Stimulated activated CD8-positive, alpha-beta memory T cell treated with anti-CD3 and anti-CD28 coated beads, Interleukin-4, amount 100 ng/mL, for 48 hours (primary cell): ENCODE measurements at places on chromosomes 13 and 19.
A peak's percentile ranks its signal among the peaks of the same experiment; 100 is the strongest.

- DNase-seq: no peak
These were observed 89.2 kb downstream of the CACNA1A start for GRCh38 chr19:13417054-13417453.

GRCh38 chr19:16435999-16436650, 35.6 kb downstream of the EPS15L1 start:
- DNase-seq: no peak

- DNase-seq: no peak
These were observed 5.0 kb downstream of the RNF113B start for GRCh38 chr13:98171900-98172589.

GRCh38 chr13:111629926-111630325, 309.5 kb downstream of the TEX29 start:
- DNase-seq: no peak

DNA sequence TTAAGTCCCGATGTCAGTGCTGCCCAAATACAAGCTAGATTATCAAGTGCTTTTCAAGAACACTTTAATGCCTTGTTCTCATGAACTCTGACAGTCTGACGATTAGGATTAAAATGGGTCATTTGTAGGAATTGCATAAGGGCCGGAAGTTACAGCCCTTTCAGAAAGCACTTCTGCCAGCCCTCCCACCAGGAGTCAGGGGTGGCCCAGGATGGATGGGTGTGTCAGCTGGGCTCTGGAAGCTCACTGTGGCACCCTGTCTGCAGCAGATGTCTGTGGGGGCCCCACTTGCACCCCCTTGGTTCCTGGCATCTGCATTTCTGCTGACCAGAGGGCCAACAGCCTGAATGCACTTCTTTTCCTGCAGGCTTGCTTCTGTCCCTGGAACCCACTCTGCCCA, 712.7 kb downstream of the UQCRFS1 start:
- no peak for DNase-seq

- no peak for DNase-seq
These were observed 63.9 kb downstream of the CEBPG start for GRCh38 chr19:33437393-33437820.

DNA sequence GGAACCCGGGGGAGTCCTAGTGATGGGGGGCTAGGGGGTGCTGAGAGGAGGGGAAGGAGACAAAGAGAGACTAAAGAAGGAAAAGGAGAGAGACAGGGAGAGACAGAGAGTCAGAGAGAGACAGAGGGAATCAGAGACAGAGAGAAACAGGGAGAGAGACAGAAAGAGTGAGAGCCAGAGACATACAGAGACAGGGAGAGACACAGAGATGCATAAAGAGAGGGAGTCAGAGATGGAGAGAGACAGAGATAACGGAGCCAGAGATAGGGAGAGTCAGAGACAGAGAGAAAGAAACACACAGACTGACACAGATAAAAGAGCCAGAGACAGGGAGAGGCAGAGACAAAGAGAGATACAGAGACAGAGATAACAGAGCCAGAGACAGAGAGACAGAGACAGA, 1.5 kb upstream of the TNFSF9 start:
- DNase-seq: no peak

GRCh38 chr13:60032851-60033250, 130.9 kb downstream of the DIAPH3 start:
- DNase-seq: no peak

DNA sequence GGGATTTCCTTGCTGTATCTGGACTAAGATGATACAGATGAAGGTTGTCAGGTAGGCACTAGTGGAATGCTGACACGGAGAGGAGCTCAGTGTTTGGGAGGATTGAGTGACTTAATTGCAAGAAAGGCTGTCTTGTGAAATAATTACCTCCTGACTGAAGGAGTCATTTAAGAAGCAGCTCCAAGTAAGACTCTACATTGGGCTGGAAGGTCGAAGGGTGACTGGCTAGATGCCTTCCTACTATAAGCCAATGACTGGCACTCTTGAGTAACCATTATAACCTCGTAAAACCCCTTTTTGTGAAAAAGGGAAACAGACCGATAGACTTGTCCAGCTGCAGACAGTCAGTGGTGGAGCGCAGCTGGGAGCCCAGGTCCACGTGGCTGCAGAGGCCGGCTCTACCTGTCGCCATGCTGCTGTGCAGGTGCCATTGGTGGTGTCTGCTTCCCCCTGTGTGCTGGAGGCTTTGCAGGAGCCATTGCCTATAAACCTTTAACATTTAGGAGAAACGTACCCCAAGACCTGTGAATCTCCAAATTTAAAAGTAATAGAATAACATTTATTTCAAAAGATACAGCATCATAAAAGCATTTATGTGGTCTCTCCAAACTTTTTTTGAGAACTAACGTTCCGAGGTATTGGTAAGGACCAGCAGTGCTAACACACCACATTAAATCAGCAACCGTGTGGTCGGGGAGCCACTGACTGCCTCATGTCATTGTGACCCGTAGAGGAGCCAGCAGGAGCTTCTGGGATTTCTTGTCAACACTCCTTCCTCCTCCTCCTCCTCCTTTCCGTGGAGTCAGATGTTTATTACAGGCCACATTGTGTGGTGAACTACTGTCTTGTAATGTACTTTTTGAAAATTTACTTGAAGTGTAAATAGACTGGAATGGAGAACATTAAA, 80.4 kb upstream of the TEX29 start:
- no peak for DNase-seq

DNA sequence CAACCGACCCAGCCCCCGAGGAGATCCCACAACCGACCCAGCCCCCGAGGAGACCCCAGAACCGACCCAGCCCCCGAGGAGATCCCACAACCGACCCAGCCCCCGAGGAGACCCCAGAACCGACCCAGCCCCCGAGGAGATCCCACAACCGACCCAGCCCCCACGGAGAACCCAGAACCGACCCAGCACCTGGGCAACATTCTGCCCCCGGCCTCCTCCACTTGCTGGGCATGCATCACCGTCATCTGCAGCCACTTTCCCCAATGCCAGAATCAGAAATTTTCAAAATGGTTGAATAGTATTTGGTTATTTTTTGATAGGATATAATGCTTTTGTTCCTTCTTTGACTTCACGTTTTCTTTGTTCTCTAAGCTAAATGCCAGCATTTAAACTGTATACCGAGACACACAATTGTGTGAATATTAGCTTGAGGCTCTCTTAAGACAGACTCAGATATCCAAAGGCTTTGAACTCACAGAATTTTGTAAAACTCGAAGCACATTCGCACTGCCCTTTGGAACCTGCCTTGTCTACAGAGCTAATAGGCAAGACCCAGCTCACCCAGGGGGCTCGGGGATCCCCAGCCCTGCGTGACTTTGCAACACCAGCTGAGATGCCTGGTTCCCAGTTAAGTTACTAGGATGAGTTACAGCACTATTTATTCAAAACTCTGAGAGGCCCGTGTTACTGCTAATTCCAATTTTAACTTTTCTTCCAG, 15.5 kb upstream of the RASA3 start:
- DNase-seq: peak; percentile 24

- DNase-seq: no peak
These were observed 231.6 kb upstream of the IRS2 start for GRCh38 chr13:110018009-110018408.

- DNase-seq: no peak
These were observed 204.6 kb downstream of the VWA8 start for GRCh38 chr13:41756198-41756880.

DNA sequence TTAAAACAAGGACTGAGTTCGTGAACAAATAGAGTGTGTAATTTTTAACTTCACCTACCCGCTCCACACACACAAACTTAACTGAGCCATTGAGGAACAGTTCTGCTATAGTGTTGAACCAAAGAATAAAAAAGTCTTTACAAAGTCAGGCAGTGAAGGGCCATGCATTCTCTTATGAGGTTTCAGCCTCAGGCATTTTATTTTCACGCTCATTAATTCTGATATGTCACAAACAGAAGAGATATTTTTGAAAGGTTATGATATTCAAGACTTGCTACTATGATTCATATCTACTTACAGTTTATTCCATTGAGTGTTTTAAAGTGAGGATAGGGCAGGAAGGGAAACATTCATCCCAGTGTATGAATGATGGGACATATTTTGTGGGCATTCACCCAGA, 282.2 kb downstream of the SLITRK5 start:
- no peak for DNase-seq

- no peak for DNase-seq
These were observed 81.8 kb downstream of the SPRY2 start for GRCh38 chr13:80259159-80259558.

GRCh38 chr19:3225677-3226093, 1.2 kb downstream of the CELF5 start:
- DNase-seq: no peak

- DNase-seq: no peak
These were observed 206.5 kb upstream of the TSHZ3 start for GRCh38 chr19:31555634-31556215.

- no peak for DNase-seq
These were observed 5.7 kb upstream of the ATF5 start for GRCh38 chr19:49923055-49924003.

DNA sequence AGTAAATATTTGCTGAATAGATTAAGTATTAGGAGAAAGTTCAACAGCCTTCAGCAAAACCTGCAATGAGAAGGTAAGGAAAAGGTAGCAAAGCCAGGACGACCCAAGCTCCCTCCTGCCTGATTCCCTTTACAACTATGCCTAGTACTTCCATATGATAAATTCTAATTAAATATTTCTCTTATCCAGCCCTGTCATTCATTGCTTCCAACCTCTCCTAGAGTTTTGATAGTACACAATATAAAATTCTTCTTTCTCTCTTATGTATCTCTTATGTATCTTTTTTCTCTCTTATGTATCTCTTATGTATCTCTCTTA, 187.2 kb downstream of the DCT start:
- DNase-seq: no peak

DNA sequence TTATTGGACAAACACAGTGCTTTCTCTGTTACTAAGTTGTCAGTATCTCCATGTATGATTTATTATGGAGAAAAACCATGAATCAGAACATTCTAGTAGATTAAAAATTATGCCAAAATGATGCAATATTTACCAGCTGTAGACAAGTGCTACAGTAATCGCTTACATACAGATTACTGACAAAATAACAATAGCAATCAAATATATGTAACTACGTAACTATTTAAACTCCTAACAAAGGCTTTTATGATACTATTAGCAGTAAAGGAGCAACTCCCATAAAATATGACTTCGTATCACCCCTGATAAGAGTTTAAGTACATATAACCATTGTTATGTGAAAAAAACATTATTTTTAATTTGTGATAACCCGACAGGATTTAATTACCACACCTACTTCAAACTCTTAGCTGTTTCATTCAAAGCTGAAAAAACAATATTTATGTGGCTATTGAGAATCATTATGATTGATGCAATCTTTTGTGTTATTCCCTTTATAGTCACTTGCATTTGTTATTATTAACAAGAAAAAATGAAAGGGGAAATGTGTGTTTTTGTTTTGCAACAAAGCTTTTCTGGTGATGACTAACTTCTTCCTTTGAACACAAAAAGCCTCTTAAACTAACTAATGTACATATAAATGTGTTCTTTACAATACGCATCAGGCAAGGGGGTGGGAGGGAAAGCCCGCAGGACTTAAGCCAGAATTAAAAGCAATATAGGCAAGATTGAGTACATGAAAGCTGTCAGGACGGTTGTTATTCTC, 147.4 kb downstream of the ABCC4 start:
- no peak for DNase-seq

DNA sequence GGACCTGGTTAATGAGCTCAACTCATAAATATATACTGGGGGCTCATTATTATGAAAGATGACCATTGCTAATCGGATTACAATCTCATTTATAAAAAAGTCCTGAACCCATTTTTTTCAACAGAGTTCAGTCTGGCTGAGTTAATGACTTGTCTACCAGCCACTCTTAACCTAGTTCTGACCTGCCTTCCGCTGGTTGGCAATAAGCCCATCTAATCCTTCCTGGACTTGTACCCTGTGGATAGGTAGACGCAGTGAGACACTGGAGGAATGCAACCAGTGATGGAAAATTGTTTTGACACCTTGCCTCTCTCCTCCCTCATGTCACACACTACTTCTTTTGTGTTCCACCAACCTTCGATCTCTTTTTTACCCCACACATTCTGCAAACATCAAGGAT, 279.9 kb downstream of the FOXO1 start:
- DNase-seq: no peak

DNA sequence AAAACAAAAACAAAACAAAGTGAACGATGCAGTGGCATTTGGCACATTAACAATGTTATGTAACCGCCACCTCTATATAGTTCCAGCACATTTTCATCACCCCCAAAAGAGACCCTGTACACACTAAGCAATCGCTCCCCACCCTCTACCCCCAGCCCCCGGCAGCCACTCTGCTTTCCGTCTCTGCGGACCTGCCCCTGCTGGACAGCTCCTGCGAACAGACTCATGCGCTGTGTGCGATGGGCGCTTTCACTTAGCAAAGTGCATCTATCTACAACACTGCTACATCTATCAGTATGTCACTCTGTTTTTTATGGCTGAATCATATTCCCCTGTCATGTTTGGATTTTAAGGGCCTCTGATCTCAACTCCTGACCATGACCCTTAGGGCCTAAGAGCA, 25.1 kb upstream of the TMEM160 start:
- no peak for DNase-seq

DNA sequence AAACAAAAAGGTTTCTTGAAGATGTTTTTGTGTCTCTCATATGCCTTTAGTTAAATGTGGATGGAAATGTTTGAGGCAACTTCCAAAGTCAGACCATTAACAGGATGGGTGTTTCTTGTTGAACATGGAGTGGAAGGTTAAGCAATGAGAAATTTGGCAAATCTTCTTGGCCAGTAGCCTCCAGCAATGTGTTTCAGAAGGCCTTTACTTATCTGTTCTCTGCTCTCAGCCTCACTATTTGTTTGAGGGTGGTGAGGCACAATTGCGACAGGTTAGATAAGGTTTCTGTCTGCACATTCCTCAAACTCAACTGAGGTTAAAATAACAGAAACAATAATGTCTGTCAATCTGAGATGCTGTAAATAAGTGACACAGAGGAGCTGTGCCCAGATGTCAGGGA, 1019.0 kb downstream of the DIAPH3 start:
- DNase-seq: no peak

DNA sequence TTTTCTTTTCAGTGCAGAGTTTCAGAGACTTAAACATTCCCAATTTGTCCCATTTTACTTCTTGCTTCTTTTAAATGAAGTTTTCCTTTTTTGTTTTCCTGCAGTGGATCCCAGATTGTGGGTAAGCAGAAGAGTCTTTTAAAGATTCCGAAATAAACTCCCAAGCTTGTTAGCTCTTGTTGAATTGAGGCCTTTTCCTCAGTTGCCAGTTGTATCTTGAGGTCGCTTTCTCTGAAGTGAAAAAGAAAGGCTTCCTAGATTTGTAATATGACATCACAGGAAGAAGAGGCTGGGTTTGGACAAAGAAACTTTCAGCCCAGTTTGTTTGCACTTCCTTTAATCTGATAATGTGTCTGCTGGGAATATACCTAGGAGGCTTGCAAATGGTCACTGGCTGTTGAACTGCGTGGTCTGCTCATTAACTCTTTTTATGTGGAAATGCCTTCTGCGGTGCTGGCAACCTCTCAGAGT, at the start of gene LPAR6:
Gene LPAR6 (minus strand): TSS at position 233 of the 471 bp plus-strand sequence. CDS start 690 bp downstream, outside the sequence.
- no peak for DNase-seq

DNA sequence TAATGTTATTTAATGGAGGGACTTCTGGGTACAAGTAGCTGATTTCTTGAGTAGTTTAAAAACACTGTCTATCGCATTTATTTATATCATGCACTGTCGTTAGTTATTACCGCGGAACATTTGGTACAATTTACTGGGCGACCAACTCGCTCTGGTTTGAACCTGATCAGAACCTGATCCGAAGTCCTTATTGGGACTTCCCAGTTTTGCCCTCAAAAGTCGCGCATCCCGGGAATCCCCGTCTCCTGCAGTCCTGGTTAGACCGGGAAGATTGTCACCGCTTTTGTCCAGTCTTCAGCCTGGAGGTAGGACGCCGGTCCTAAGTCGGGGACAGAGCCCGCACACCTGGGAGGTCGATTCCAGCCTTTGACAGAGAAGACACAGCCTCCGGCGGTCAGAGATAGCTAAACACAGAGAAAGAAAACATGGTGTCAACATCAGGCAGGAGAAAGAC, 694 bp downstream of the CLN5 start:
- peak; percentile 41 for DNase-seq
